Activated naive CD4-positive, alpha-beta T cell (primary cell): ENCODE measurements at places on chromosomes 2 and 18.

DNA sequence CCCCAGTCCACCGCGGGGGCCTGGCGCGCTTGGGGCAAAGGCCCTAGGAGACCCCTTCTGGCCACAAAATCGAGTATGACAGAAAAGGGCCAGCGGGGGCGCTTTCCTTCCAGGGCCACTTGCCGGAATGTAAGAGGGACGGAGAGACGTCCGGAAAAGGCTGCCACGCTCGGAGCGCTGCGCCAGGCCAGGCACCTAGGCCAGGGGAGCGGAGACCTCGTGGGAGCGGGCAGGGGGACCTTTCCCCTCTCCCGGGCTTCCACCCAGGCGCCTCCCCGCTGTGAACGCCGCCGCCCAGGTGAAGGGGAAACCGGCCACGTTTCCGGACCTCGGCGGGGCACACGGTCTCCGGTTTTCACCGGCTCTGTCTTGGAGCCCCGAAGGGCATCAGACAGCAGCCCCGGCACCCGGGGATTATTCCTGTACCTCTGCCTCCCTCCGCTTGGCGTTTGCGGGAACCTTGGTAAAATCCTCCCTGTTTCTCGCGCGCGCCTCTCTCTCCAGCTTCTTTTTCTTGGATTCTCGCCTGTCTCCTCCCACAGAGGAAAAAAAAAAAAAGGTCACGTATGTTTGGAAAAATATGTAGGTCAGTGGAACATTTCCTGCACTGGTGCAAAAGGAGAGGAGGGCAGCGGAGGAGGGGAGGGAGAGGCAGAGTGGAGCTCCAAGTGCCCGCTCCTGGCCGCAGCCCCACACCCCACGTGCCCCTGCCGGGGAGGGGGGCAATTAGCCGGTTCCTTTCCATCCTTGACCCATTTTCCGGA, 1.2 kb upstream of the NPAS2 start:
- no peak for DNase-seq

DNA sequence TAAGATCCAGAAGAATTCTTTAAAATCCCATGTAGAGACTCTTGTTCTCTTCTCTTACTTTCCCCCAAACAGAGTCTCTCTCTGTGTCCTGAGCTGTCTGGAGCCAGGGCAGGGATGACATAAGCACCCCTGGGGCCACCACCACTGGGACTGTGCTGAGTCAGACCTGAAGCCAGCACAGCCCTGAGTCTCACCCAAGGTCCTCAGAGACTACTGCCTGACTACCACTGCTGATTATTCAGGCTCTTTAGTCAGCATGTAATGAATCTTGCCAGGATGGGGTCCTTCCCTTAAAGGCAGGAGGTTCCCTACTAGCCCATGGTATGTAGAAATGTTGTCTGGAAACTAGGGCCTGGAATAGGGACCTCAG, 34.9 kb upstream of the DYNC1I2 start:
- no peak for DNase-seq

DNA sequence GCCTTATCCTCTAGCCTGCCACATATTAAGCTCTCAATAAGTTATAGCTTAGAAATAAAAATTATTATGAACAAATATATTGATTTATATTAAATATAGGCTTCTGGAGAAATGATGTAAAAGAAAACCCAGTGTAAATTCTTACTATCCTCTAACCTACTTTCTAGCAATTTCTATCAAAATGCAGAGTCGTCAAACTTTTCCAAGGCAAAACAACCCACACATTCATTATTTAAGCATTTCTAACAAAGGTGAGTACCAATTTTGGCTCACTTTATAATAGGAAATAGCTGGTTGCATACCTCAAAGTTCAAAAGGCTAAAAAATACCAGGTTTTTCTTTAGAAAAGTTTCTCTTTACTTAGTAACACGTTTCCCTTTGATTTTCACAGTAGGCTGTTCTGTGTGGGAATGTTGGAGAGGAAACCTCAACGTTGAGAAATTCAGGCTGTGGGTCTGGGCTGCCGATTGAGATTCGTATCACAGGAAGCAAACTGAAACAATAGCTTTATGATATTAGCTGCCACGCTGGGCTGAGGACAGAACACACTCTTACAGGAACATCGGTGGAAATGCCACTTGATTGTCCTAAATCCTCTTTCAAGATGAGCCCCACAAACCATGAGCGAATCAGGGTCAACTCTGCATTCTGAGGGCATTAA, 53.0 kb downstream of the EPAS1 start:
- no peak for DNase-seq

GRCh38 chr2:100639588-100640390, 77.0 kb downstream of the PDCL3 start:
- DNase-seq, result no peak

DNA sequence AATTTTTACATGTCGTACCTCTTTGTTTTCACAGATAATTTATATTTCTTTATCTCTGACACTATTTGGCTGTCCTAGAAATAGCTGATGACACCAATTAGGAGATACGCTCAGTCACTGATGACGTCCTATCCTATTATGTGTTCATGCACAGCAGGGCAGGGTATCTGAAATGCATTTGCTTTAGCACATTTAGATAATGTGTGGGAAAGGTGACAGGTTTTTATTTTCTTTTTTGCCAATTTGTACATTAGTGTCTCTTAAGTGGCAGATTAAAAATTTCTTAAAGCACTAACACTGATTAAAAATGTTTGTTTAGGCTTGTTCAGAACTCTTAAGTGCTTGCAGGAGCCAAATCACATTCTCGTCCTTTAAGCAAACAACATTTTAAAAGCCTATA, 39.7 kb downstream of the CDC42EP3 start:
- no peak for DNase-seq

DNA sequence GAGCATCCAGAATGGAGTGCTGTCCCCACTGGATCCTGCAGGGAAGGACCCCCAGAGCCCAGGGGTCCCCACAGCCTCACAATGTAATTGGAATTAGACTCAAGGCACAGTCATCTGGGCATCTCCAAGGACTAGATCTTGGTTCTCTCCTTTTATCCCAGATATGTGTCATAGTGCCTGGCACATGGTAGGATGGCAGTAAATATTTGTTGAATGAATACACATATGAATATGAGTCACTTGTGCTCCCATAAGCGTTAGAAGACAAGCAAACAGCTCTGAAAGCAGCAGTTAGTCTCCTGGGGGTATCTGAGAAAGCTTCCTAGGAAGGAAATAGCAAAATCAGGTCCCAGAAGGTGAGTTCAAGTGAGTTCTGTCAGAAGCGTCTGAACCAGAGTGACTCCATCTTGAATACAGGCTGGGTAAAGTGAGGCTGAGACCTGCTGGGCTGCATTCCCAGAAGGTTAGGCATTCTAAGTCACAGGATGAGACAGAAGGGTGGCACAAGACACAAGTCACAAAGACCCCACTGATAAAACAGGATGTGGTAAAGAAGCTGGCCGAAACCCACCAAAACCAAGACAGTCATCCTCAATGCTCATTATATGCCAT, 234.1 kb upstream of the ID2 start:
- no peak for DNase-seq

- no peak for DNase-seq
Measured at GRCh38 chr2:137925599-137925998, 38.7 kb upstream of the HNMT start.

GRCh38 chr18:2641638-2642037, 13.9 kb upstream of the SMCHD1 start:
- no peak for DNase-seq

DNA sequence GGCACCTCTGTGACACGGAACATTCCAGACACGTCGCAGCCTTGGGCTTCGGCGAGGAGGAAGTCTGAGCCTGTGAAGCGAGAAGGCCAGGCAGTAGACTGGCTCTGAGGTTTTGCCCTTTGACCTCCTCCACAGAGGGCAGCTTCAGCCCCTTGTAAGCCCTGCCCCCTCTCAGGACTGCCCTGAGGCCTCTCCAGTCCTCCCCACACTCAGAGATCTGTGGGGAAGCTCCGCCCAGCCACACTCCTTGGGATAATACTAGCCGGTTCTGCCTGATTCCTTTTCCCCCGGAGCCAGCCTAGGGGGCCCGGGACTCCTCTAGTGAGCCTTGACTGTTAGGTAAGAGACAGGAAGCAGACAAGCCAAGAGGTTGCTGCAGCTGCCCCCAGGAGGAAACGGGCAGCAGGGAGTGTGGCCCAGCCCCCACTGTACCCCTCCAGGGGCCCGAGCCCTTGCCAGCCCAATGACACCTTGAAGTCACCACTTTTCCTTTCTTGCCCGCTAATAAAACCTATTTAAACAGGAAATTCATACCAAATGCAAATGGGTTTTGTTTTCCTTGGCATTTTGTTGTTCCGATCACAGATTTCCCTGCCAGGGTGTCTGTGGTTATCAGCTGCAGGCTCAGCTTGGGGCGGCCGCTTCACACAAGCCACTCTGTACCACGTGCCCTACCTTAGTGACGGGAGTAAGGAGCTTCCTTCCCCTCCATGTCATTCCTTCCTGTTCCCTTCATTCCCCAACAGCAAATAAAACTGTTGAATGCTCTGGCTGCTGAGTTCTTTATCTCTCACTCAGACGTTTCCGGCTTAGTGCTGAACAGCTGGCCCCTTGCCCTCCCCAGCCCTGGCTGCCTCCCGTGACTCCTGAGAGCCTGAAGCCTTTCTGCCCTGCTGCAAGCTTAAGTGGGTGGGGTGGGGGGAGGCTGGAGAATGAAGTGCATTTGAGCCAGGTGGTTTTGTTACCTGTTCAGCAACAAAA, 124.7 kb downstream of the CABLES1 start:
- no peak for DNase-seq

- no peak for DNase-seq
Measured at GRCh38 chr2:239429473-239430350, 28.9 kb upstream of the HDAC4 start.

DNA sequence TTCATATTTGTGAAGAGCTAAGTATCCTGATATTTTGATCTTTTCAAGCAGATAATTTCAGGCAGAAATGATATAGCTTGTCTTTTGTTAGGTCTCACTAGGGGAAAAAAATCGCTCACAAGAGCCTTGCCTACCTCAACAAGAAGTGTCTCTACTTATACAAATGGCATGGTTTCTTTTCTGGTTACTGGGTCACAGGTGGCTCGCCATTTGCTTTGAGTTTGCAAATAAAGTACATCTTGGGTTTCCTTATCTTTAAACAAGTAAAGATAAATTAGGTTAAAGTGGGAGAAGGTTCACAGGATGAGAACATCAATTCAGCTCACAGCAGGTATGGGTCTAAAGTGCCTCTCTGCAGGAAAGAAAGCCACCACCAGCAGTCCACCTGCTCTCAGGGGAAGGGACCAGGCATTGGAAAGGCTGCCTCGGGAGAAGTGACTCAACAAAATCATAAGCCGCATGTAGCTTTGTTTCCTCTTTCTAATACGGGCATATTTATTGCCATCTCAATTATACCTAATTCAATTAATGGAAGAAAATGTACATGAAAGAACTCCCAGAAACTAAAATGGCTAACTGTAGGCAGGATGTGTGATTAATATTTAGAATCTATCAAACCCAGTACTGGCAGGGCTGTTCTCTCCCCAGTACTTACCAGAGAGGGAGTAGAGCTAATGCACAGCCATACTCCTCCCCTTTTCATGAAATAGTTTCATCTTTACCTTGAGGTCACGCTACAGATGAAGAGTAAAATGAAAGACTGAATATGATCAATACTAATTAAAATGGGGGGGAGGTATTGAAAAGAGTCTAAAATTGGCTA, 28.3 kb downstream of the CDC42EP3 start:
- no peak for DNase-seq

- no peak for DNase-seq
Measured at GRCh38 chr2:128817813-128818212, 499.1 kb upstream of the HS6ST1 start.
